ENCODE measurements at places on chromosomes 2 and 18.

GRCh38 chr18:76503649-76504386, 8.8 kb upstream of the ZNF516 start:
- no peak for DNase-seq

DNA sequence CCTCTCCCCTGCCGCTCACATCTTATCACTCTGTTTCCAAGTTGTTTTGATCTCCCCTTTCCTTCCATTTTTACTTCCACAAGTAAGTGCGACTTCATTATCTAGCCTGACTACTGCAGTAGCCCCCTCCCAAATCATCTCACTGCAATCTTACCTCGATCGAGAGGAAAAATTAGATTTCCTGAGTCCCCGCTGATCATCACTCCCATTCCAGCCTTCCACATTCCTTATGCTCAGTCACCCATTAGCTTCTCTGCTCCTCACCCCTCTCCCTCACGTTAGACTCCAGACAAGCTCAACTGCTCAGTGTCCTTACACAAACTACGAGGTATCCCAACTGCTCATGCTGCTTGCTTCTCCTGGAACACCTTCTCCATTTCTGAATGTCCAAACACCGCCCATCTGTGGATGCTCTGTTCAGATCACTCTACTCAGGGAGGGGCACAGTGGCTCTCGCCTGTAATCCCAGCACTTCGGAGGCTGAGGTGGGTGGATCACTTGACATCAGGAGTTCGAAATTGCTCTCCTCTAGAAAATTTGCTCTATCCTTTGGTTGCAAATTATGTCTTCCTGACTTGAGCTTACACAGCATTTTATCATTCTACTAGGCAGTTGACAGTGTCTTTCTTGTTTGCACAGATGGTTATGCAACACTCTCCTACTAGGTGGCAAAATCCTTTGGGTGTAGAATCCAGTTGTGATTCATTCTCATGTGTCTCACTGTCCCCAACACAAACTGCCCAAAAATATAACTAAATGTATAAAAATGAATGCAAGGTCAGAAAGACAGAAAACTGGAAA, 96.5 kb downstream of the INO80D start:
- no peak for DNase-seq

- no peak for DNase-seq
Measured at GRCh38 chr2:62672601-62673000, 32.9 kb upstream of the EHBP1 start.

DNA sequence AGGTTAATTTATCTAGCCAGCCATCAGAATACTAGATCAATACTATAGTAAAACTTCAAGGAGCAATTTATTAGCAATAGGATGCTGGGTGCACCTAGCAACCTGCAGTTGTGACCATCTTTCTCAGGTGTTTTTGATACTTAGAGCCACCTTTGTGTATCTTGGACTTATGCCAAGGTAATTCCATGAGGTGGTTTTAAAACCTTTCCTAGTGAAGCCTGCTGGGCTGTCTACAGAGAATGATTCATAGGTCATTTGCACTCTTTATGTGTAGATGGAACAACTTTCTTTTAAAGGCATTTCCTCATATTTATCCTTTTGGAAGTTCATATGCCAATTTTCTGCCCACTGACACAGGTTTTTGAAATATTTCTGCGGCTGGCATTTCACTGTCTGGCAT, 1030.1 kb upstream of the POU3F3 start:
- DNase-seq = no peak

DNA sequence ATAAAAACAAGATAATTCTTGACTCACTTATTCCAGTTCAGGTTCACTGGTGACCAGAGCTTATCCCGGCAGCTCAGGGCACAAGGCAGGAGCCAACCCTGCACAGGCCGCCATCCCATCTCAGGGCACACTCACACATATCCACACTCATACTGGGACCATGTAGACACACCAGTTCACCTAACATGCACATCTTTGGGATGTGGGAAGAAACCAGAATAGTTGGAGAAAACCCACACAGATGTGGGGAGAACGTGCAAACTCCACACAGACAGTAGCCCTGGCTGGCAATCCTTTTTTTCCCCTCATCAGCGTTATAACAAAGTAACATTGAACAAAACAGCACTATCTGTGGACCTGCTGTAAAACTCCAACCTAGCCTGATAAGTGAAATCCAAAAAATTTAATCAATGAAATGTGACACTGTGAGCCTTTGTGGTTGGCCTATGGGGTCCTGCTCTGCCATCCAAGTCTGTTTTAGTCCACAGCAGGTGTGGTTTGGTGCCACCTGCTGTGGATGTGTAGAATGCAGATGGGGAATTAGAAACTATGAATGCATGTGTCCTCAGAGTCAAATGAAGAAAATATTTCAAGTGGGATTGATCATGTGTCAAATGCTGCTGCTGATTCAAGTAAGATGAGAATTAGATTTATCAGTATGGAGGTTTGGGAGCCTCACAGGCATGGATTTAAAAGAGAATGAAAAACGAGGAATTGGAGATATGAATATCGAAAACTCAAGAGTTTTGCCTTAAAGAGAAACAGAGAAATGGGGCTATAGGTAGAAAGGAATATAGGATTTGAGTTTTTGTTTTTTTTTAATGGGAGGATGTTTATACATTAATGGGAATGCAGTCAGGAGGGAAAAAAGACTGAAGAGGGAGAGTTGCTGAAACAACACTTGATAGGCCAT, 47.0 kb downstream of the UGP2 start:
- DNase-seq = no peak

DNA sequence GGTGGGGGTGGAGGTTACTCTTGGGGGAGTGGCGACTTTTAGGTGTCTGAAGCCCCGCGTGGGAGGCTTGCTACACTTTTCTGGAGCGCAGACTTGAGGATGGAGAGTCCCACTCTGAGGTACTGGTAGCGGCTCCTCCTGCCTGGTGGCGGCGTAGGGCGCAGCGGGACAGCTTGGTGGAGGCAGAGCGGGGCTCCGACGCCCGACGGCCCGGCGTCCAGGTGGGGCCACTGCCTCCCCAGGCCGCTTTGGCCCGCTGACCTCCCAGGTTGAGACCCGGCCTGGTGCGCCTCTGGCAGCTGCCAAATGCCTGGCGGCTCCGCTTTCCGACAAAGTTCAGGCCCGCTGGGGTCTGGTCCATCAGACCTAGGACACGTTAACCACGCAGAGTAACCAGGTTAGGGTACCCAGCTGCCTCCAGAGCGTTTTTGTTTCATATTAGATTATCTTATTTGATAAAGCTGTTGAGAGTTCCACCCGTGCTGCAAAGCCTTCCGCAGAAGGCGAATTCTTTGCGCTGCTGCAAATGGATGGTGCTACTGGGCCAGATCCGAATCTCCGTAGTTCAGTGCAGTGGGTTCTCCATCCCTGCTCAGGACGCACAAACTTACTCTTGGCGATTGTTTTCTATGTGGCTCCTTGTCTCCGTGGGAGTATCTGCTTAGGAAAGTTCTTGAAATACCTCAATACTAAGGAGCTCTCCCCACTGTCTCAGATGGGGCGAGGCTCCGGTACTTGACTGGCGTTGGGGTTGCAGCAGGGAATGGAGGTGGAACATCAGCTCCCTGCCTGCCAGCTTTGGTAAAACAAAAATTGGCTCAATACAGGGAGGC, 405.9 kb downstream of the XIRP2 start:
- DNase-seq = no peak

- DNase-seq = peak; percentile 20
Measured at GRCh38 chr18:1585881-1586488, 681.3 kb downstream of the ADCYAP1 start.

GRCh38 chr2:241286348-241287090, 29.0 kb downstream of the HDLBP start:
- no peak for DNase-seq

DNA sequence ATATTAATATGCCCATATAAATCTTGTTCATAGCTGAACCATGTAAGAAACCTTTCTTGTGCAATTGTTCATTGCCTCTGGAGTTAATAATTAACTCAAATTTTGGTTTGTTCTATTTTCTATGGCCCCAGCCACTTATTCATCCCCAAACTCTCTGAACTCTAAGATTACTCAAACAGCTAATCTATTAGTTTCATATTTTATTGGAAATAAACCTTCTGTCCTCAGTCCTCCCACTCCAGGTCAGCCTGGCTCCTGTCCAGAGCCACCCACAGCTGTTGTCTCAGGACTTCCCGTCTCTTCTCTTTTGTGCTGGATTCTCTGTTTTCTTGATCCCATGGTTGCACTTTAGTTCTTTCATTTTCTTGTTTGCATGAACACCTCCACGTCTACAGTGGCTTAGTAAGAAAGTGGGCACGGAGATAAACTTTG, 4.4 kb upstream of the RNF103 start:
- no peak for DNase-seq

- DNase-seq = no peak
Measured at GRCh38 chr2:23235736-23236135, 149.2 kb upstream of the KLHL29 start.

GRCh38 chr18:1252534-1252933, 347.9 kb downstream of the ADCYAP1 start:
- DNase-seq = no peak

GRCh38 chr18:64562651-64563050, 413.8 kb upstream of the LINC00305 start:
- DNase-seq = no peak

- DNase-seq = no peak
Measured at GRCh38 chr18:52499016-52499415, 159.0 kb downstream of the DCC start.

- peak; percentile 45 for DNase-seq
Measured at GRCh38 chr2:182359990-182360662, 66.7 kb downstream of the PDE1A start.

- no peak for DNase-seq
Measured at GRCh38 chr2:236675526-236675925, 105.9 kb downstream of the ACKR3 start.

Measured in NCI-H446 treated with DMSO at 0.1 percent for 48 hours (cell line).